NCI-H2029 (cell line): ENCODE measurements at places on chromosomes 2 and 18.

DNA sequence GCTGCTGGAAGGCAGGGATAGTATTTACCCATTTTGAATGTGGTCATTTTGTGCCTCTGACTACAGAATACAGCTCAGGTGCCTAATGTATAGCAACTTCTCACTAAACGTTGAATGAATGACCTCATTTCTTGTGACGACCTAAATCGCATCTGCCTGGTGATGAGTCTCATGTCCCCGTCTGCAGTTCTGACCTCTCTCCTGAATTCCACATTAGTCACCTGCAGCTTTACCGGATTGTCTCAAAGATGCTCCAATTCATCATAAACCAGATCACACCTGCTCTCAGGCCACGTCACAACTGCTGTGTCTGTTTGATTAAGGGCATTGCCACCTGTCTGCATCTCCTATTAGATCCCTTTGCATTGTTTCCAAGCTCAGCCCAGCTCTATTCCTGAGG is 133.6 kb upstream of the MYT1L start:
- DNase-seq, result peak; percentile 75

GRCh38 chr2:111679202-111679601 is 204.8 kb downstream of the ANAPC1 start:
- DNase-seq, result no peak

GRCh38 chr18:73660931-73661856 is 486.4 kb downstream of the FBXO15 start:
- DNase-seq, result no peak

DNA sequence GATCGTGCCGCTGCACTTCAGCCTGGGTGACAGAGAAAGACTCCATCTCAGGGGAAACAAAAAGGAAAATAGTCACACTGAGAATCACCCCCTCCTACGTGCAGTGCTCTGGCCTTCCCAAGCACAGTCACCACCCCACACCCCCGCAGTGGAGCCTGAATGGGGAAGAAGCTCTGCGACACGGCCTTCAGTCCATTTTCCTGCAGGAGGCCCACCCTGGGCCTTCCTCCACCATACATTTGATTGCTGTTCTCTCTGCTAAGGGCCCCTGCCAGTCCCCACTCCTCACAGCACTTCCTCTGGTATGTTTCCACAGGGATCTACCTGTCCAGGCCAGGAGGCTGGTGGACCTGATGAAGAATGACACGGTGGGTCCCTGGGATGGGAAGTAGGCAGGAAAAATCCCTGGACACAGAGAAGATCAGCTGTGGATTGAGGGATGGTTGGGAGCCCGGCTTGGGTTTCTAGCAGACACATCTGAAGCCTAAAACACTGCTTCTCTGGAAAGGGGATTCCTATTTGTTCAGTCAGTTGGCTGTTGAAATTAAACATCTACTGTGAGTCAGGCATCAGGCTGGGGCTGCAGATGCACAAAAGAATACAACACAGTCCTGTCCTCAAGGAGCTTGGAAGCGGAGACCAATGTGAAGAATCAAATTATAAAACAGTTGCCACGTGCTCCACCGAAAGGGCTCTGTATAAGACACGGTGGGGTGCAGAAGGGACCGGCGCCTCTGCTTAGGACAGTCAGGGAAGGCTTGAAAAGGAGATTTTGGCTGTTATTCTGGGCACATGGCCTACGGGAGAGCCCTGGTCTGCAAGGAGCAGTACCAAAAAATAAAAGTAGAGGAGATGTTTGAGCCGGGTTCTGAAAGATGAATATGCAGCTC is 82.2 kb downstream of the PLB1 start:
- no peak for DNase-seq

DNA sequence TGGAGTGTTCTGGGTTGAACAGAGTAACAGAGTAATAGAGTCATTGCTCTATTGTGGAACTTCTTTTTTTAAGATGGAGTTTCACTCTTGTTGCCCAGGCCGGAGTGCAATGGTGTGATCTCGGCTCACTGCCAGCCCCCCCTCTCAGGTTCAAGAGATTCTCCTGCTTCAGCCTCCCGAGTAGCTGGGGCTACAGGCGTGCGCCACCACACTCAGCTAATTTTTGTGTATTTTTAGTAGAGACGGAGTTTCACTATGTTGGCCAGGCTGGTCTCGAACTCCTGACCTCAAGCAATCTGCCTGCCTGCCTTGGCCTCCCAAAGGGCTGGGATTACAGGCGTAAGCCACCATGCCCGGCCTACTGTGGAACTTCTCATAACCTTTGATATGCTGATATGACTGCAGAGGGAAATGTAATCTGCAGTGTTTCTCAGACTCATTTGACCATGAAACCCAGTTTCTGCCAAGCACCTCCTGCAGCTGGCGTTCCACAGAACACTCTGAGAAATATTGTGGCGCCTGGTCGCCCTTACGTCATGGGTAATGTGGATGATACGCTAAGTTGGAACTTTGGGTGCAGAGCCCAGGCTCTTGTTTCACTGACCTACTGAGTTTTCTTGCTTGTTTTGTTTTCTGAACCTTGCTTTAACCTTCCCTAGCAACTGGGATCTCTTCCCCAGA is 213.8 kb downstream of the BCL2 start:
- DNase-seq, result no peak

DNA sequence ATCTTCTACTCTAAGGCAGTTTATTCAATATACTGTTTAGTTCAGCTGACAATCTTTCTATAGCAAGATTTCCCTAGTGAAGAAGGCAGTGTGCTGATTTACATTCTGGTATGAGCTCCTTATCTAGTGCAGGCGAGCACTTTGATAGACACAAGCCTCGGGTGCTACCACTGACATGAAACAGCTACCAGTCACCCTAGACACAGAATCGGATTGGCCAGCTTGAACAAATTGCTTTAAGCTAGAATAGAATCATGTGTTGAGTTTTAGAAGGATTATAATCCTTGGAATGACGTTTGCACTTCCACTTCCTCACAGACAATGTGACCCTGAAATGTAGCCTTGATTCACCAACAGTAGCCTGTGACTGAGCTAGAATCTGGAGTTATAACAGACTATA is 394.0 kb downstream of the EPHA4 start:
- no peak for DNase-seq

- peak; percentile 65 for DNase-seq
Measured at GRCh38 chr2:235027558-235028214, 75.9 kb downstream of the SH3BP4 start.

GRCh38 chr2:39447266-39448168 is 10.4 kb upstream of the MAP4K3 start:
- no peak for DNase-seq

GRCh38 chr2:101382442-101382841 is 4.9 kb downstream of the CREG2 start:
- no peak for DNase-seq

- no peak for DNase-seq
Measured at GRCh38 chr2:14937336-14937735, 304.8 kb downstream of the LRATD1 start.

DNA sequence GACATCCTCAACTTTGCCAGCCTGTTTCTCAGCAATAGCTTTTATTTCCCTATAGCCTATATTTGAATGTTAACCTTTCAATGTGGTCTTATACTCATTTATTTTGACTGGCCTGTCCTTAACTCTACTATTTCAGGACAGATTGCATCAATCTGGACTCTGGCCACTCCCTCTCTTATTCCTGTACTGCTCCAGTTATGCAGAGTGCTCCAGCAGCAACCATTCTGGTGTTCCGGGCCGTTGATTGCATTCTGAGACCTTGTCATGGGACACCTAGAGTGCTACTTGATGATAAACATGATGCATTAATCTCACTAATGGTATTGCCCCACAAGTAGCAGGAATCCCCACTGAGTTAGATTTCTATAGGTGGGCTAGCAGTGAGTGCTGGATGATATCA is 363.4 kb downstream of the LRRTM1 start:
- DNase-seq, result no peak

DNA sequence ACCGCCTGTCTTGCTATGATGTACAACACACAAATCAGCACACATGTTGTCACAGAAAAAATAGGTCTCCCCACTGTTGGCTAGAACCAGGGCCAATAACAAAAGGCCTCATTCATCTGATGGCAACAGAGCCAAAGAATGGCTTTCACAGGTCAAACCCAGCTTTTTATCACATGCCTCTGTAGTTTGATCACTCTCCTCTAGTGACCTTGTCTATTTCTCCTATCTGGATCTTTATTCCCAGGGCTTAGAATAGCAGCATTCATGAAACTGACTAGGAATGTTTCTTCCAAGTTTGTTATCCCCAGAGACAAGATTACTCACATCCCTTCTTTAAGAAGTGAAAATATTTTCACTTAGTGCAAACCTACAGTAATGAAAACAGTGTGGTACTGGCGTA is 285.8 kb upstream of the GYPC start:
- DNase-seq, result no peak

- DNase-seq, result no peak
Measured at GRCh38 chr2:66441581-66442320, 6.8 kb downstream of the MEIS1 start.

DNA sequence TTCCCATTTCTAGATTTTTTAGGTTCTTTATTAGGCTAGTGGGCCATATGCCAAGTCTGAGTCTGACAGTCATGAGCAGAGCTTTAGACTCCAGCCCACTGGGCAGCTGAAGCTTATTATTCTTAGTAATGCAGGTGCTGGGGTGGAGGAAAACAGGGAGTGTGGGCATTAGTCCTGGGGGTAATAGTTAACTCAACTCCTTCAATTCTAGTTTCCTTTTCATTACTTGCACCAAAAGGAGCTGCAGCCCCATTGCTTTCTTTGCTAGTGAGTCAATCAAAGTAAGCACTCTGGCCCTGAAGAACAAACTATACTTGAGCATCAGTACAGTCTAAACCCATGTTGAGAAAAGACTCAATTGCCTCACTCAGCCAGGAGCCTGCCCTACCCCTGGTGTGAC is 35.5 kb downstream of the ICOS start:
- DNase-seq, result no peak

DNA sequence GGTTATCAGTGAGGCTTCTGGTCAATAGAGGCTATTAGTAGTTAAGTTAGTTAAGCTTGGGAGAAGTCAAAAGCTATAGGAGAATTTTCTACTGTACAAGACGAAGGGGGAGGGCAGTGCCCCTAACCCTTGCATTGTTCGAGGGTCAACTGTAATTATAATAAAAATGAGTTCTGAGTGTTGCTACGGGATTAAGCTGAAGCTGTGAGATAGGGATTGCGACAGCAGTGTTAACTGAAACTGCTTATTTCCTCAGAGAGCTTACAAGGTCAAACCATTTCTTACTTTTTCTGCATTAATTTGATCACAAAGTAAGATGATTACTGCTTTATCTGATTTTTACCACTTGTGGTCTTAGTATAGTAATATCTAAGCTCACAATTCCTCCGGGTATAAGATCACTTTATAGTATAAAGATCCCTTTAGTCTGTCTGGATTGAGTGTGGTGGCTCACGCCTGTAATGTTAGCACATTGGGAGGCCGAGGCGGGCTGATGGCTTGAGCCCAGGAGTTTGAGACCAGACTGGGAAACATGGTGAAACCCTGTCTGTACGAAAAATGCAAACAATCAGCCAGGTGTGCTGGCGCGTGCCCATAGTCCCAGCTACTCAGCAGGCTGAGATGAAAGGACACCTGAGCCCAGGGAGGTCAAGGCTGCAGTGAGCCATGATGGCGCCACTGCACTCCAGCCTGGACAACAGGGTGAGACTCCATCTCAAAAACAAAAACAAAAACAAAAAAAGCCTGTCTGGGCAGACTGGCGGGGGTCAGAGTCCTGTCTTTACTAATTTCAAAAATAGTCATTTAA is 119.5 kb upstream of the TLK1 start:
- DNase-seq, result no peak

GRCh38 chr2:230738391-230738811 is 25.8 kb downstream of the CAB39 start:
- DNase-seq, result no peak
